ENCODE measurements at places on chromosomes 4 and X.

- DNase-seq = no peak
Observed at GRCh38 chr4:57109411-57109846, 756 bp downstream of the IGFBP7 start.

DNA sequence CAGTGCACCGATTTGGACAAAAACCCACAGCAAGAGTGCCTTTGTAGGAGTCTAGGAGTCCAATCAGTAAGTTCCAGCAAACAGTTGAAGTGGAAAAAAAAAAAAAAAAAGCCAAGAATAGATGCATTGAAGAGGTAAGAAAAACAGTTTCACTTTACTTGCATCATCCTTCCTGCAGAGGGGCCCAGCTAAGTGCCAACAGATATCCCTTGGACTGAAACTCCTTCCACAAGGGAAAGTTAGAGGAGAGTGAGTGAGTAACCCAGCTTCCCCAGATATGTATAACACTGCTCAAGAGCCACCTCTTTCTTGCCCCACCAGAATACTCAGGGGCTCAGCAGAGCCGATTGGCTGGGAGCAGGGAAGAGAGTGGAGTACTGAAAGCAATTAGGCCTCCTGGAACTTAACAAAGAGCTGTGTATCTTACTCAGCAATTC lies 617.7 kb upstream of the SMIM31 start:
- DNase-seq = no peak

- no peak for DNase-seq
Observed at GRCh38 chr4:24273136-24273535, 311.2 kb downstream of the DHX15 start.

GRCh38 chrX:135410861-135411627 lies 10.7 kb upstream of the SMIM10L2A start:
- no peak for DNase-seq

- DNase-seq = no peak
Observed at GRCh38 chr4:88860586-88860985, 163.0 kb upstream of the NAP1L5 start.

DNA sequence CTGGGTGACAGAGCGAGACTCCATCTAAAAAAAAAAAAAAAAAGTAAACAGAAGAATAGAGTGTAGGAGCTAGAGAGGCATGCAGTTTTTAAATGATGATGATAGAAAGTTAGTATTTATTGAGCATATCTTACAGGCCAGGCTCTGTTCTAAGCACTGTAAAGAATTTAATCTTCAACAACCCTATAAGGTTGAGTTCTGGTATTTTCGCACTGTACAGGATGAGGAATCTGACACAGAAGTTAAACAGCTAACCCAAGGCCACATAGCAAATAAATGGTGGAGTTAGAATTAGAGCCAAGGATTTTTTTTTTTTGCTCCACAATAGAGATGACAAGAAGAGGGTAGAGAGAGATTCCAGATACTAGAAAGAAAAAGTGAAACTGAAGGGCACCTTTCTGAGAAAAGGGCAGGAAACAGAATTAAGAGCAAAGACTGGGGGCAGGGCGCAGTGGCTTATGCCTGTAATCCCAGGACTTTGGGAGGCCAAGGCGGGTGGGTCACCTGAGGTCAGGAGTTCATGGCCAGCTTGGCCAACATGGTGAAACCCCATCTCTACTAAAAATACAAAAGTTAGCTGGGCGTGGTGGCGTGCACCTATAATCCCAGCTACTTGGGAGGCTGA lies 56.1 kb downstream of the KLHL5 start:
- no peak for DNase-seq

DNA sequence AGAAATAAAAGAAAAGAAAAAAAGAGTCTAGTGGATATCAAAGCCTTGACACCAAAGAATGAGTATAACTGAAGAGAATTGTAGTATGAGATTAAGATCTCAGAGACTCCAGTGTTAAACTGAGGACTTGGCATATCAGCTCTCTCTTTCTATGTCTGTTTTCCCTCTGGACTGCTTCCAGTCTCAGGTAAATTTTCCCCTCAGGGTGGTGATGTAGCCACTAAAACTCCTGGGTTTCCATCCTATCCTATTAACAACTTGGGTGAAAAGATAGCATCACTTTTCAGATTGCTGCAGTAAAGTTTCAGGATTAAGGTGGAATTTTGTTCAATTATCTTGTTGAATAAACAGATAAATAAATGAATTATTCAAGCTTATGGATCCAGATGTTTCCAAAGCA lies 85.7 kb downstream of the ATP10D start:
- DNase-seq = no peak

DNA sequence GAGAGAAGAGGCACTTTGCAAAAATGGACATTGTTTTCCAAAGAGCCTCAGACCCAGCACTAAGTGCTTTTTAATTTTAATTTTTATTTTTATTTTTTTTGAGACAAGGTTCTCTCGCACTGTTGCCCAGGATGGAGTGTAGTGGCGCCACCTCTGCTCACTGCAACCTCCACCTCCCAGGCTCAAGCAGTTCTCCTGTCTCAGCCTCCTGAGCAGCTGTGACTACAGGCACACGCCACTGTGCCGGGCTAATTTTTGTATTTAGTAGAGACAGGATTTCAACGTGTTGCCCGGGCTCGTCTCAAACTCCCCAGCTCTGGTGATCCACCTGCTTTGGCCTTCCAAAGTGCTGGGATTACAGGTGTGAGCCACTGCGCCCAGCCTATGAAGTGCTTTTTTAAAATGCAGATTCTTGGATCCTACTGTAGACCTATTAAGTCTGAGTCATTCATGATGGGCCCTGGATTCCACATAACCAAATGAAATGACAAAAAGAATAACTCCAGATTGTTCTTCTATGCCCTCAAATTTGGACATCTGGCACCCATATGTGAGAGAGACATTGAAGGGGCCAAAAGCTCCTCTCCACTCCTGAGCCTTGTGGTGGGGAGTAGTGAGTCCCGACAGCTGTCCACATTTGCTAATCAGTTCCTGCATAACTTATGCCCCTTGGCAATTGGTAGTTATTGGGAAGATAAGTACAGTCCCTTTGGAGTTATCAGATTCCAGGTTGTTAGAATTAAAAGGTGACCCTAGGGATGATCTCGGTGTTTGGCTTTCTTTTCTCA lies 3.6 kb downstream of the NOCT start:
- no peak for DNase-seq

GRCh38 chr4:5292101-5292500 lies 240.8 kb downstream of the STK32B start:
- DNase-seq = no peak

DNA sequence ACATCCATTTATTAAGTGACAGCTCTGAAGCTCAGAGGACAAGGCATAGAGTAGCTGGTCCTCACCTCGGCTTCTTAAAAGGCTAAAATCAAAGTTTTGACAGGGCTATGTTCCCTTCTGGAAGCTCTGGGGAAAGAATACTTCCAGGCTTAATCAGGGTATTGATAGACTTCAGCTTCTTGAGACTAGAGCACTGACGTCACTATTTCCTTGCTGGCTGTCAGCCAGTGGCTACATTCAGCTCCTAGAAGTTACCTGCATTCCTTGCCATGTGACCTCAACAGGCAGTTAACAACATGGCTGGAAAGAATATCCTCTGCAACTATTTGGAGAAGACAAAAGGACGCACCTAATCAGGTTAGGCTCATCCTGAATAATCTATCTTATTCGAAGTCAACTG lies 1144.8 kb downstream of the ADGRL3 start:
- no peak for DNase-seq

DNA sequence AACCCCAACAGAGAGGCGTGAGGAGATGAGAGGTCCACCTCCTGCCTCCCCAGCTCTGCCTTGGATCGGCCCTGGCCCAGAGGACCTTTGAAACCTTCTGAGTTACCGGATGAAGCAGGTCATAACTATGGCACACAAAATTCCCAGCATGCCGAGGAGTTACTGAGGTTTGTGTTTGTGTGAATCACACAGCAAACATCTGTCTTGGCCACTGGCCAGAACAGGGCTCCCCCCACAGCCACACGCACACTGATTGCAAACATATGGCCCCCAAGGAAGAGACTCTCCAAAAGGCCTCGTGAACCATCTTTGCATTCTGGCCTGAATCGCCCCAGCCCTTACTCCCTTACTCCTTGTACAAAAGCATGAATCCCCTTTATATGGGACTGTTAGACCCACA lies 18.9 kb downstream of the RPS4X start:
- DNase-seq = no peak

GRCh38 chr4:16757080-16757521 lies 141.3 kb downstream of the LDB2 start:
- no peak for DNase-seq

GRCh38 chr4:108081256-108081655 lies 87.5 kb downstream of the LEF1 start:
- no peak for DNase-seq

DNA sequence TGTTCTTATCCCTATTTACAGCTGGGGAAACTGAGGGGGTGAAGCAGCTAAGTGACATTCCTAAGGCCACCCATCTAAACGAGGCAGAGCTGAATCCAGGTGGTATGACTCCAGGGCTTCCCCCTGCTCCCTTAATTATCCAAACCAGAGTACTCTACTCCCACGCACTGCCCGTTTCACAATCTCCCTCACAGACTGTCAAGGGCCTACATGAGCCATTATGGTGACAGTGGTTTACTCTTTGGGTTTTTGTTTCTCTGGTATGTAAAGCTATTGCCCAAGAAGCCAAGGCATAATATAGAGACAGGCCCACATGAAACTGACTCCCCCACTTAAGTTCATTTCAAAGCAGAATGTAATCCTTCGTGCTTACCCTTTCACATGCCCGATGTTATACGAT lies 95.1 kb downstream of the NHS start:
- no peak for DNase-seq

DNA sequence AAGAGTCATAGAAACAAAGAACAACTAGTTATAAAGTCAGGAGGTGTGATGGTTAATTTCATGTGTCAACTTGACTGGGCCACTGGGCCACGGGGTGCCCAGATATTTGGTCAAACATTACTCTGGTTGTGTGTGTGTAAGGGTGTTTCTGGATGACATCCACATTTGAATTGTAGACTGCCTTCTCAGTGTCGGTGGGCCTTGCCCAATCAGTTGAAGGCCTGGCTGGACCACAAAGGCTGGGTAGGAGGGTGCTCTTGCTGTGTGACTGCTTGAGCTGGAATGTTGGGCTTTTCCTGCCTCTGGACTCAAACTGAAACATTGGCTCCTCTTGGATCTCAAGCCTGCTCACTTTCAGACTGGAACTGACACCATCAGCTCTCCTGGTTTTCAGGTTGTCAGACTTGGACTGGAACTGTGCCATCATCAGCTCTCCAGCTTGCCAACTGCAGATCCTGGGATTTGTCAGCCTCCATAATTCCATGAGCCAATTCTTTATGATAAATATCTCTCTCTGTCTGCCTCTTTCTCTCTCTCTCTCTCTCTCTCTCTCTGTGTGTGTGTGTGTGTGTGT lies 41.4 kb downstream of the CLDN34 start:
- no peak for DNase-seq

- DNase-seq = peak; percentile 60
Observed at GRCh38 chr4:185470501-185471195, 885 bp downstream of the CCDC110 start.

DNA sequence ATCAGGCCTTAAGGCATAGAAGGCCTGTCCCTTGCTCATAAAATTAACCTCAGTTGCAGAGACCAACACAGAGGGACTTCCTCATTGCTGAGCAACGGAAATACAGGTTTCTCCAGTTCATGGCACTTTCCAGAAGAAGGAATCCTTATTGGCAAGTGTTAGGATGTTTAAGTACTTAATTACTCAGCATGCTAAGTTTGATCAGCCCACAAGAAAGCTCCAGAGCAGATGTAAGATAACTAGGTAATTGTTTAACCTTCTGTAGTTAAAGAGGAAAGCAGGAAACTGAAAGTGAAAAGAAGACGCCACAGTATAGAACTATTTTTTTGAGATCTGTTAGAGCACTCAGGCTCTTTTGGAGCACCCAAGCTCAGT lies 33.5 kb downstream of the SMS start:
- DNase-seq = no peak

GRCh38 chr4:40264497-40264896 lies 67.7 kb downstream of the RHOH start:
- DNase-seq = no peak

DNA sequence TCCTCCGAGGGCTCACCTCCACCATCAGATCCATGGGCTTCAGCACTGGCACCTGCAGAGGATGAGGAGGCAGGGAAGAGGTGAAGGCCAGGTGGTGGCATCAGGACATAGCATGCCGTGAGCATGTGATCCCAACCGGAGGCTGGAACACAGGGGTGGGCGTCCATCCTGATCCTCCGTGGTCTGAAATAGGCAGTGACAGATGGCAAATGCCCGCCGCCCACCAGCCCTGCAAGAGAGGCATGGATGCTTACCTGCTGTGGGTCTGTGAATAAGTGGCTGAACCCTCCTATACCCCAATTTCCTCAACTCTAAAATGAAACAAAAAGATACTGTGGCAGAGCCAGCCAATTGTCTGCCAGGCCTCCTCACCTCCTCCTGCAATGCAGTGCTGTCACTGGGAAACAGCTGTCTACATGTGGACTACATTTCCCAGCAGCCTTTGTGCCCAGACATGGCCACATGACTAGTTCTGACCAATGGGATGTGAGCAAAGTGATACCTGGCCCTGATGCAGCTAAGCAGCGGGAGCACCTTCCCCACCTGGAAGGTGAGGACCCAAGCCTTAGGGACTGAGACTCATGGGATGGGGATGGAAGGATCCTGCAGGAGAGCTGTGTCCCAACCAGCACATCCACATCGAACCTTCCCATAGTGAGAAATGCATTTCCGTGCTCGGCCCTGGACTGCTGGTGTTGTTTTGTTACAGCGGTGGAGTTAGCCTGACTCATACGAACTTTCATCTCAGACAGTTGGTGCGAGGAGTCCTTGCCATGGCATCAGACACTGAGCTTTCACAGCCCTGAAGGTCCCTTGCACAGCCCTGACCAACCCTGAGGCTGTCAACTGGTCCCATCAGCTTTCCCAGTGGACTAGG lies 99.5 kb downstream of the PPP2R2C start:
- DNase-seq = no peak

GRCh38 chrX:154384284-154384892 lies 5.3 kb downstream of the EMD start:
- DNase-seq = no peak

- DNase-seq = peak; percentile 36
Observed at GRCh38 chr4:87073199-87074120, 138.6 kb downstream of the AFF1 start.

DNA sequence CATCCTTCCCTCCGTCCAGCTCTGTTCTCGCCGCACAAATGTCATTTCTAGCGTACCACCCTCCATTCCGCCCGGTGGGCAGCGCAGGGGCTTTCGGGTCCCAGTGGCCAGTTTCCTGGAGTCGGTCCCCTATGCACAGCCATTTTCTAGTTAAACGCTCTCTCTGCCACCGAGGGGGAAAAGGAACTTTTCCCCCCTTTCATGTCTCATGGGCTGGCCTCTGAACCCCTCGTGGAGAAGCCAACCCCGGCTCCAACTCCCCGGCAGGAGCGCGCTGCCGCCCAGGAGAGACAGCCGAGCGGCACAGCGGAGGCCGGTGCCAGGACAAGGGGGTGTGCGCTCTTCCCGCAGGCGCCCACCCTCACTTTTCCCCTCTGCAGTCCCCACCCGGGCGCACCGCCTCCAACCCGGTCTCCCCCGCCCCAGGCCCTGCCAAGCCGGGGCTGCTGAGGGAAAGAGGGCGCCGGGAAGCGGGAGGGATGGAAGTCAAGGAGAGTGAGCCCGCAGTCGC lies 662 bp downstream of the APBB2 start:
- peak; percentile 48 for DNase-seq
